ENCODE measurements at places on chromosomes 11 and 22.

GRCh38 chr11:57792060-57792541 lies 30.5 kb downstream of the CTNND1 start:
- no peak for DNase-seq

DNA sequence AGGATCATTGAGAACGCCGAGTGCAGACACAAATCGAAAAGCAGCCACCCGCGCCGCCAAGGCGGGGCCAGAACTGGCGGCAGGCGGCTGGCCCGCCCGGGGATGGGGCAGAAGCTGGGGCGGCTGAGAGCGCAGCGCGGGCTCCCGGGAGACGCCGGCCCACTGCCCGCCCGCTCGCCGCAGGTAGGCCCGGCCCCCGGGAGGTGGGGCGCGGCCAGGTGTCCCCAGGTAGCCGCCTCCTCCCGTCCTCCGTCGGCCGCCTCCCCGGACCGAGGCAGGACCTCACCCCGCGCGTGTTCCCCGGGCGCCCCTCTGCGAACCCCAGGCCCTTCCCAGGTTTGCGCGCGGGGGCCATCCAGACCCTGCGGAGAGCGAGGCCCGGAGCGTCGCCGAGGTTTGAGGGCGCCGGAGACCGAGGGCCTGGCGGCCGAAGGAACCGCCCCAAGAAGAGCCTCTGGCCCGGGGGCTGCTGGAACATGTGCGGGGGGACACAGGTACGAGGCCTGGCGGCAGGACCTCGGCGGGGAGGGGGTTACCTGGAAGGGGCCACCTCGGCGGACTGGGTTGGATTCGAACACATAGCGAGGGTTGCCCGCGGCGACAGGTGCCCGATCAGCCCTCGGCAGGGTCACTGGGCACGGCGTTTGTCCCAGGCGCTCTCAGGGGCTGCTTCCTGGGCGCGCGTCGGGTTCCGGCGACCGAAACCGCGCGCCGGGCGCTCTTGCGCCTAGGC lies at the start of gene PRRG4:
Gene PRRG4, plus strand, starts transcription at position 248 of the 733 bp plus-strand sequence. CDS start 603 bp downstream, outside the sequence.
- DNase-seq: peak; percentile 20

GRCh38 chr22:42994917-42995562 lies 19.9 kb downstream of the PACSIN2 start:
- DNase-seq: peak; percentile 66

GRCh38 chr11:114077482-114078305 lies 18.2 kb downstream of the ZBTB16 start:
- no peak for DNase-seq

GRCh38 chr22:38456272-38456835 lies 1.4 kb upstream of the KCNJ4 start:
- DNase-seq: no peak

DNA sequence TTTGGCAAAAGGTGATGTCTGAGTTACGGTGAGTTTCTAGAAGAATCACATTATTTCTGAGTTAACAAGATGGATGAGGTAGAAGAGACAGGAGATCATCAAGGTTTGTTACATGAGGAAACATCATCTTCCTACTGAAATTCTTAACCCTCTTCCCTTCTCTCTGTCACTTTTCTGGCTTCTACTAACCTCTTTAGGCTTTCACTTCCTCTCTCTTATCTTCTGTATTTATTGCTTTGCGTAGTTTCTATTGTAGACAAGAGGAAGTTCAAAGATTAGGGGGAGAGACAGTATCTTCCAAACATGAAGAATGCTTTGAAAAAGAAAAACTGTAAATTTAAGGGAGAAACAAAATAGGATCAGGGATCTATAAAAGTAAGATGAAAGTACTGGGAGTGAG lies 75.4 kb downstream of the TRPC6 start:
- DNase-seq: no peak

- no peak for DNase-seq
Measured at GRCh38 chr22:24499706-24500276, 4.7 kb downstream of the UPB1 start.

GRCh38 chr22:17974703-17975372 lies 49.5 kb downstream of the MICAL3 start:
- no peak for DNase-seq

DNA sequence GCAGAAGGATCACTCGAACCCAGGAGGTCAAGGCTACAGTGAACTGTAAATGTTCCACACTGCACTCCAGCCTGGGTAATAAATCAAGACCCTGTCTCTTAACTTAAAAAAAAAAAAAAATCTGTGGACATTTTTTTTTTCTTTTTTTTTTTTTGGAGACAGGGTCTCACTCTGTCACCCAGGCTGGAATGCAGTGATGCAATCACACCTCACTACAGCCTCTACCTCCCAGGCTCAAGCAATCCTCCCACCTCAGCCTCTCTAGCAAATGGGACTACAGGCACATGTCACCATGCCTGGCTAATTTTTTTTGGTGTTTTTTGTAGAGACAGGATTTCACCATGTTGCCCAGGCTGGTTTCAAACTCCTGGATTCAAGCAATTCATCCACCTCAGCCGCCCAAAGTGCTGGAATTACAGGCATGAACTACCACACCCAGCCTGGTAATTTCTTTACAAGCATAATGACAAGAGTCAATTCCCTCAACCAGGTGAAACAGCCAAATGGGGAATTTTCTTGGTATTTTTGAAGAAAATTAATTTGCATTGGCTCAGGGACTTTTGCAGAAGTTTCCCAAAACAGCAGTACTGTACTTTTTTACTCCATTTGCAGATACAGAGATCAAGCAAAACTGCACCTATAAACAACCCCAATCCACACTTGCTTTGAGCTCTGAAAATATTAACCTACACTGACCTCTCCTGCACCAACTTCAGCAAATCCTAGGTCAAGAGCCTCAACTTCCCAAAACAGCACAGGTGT lies 44.0 kb downstream of the MRTFA start:
- DNase-seq: no peak

- DNase-seq: no peak
Measured at GRCh38 chr11:47980088-47980906, at the start of gene PTPRJ. PTPRJ (plus strand) TSS chr11:47980559; CDS start chr11:47980913, 354 bp downstream.
